Inflammatory macrophage treated with lipopolysaccharide for 4 hours (primary cell): ENCODE measurements at places on chromosomes 13 and 19.

GRCh38 chr19:55877211-55877610 is 40.9 kb downstream of the NLRP4 start:
- DNase-seq = no peak

GRCh38 chr19:7618771-7619510 is 10.4 kb downstream of the XAB2 start:
- no peak for DNase-seq

DNA sequence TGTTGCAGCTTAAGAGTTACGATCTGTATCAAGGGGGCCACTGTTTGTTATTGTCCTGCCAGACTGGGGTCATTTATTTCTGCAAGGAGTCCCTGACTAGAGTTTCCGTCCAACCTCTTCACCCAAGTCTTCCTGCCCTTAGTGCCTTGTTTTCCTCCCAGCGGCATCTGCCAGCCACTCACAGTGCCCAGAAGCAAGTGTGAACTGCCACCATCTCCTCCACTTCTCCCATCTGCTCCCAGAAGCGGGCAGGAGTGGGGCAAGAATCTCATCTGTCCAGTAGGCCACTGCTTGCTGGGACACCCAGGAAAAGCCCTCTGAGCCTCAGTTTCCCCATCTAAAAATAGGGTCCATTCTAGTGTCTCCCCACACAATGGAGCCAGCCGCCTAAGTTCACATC is 4.0 kb downstream of the NOVA2 start:
- no peak for DNase-seq

- peak; percentile 35 for DNase-seq
Observed at GRCh38 chr19:53158119-53158656, 665 bp downstream of the ZNF347 start.

GRCh38 chr19:1823539-1824251 is 11.6 kb upstream of the ATP8B3 start:
- DNase-seq = no peak

DNA sequence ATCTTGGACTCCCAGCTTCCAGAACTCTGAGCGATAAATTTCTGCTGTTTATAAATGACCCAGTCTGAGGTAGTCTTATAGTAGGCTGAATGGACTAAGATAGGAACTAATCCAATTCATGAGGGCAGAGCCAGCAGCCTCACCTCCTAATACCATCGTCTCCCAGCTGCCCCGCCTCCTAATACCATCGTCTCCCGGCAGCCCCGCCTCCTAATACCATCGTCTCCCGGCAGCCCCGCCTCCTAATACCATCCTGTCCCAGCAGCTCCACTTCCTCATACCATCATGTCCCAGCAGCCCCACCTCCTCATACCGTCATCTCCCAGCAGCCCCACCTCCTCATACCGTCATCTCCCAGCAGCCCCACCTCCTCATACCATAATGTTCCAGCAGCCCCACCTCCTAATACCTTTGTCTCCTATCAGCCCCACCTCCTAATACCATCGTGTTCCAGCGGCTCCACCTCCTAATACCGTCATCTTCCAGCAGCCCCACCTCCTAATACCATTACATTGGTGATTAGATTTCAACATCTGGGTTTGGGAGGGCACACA is 2.4 kb upstream of the ARGLU1 start:
- peak; percentile 63 for DNase-seq

- no peak for DNase-seq
Observed at GRCh38 chr13:97225533-97225932, 3.4 kb downstream of the MBNL2 start.

GRCh38 chr13:90686442-90686841 is 661.0 kb upstream of the MIR17HG start:
- peak; percentile 55 for DNase-seq

DNA sequence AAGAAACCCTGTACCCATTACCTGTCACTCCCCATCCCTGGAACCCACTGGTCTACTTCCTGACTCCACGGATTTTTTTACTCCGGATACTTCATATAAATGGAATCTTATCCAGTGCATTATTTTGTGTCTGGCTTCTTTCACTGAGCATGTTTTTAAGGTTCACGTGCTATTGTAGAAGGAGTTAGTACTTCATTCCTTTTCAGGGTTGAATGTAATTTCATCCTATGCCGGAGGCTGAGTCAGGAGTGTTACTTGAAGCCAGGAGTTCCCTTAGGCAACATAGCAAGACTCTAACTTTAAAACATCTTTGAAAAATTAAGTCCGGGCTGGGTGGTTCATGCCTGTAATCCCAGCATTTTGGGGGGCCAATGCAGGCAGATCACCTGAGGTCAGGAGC is 17.9 kb upstream of the ELAVL1 start:
- DNase-seq = no peak

DNA sequence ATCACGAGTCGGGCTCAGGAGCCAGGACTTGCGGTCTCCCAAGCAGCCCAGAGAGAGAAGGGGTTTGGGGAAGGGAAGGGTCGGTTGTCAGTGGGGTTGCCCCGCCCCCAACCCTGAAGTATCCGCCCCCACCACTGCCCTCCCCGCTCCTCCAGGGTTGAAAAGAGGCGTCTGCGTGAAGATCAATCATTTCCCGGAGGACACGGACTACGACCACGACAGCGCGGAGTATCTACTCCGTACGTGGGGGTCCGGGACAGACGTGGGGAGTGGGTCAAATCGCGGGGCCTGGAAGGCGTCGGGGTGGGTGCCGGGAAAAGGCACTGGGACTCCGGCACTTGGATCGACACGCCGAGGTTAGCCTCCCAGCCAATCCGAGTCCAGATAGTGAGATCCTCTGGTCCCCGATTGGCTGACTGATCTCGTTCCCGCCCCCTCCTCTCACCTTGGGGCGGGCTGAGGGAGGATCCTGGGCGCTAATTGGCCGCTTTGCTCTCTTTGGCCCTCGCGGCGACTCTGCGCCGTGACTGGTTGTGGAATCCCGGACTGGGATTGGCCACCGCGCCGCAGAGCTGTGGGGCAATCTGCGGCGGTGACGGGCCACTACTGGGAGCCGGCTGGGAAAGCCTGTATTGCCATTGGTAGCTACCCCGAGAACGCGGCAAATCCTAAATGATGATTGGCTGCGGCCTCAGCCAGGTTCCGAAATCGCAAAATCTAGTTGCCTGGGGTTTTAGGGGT is 13.3 kb upstream of the CACNG6 start:
- DNase-seq = peak; percentile 55

- no peak for DNase-seq
Observed at GRCh38 chr19:42596391-42597072, 1.8 kb upstream of the CEACAM8 start.

DNA sequence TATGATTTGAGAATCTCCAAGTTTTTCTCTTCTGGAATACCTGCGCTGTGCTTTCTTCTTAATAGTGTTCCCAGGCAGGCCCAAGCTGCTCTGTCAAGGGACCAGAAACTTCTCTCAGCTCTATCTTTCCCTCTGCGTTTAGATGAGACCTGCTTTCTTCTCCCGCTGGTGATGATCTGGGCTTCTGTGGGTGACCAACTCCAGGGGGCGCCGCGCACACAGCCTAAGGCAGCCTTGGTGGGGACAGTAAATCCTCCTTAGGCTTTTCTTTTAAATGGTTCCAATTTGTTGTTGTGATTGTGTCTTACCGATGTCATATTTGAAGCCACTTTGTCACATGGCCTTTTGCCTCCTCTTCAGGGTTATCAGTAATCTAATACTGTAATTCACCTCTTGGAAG is 439.4 kb upstream of the KLF12 start:
- DNase-seq = no peak

DNA sequence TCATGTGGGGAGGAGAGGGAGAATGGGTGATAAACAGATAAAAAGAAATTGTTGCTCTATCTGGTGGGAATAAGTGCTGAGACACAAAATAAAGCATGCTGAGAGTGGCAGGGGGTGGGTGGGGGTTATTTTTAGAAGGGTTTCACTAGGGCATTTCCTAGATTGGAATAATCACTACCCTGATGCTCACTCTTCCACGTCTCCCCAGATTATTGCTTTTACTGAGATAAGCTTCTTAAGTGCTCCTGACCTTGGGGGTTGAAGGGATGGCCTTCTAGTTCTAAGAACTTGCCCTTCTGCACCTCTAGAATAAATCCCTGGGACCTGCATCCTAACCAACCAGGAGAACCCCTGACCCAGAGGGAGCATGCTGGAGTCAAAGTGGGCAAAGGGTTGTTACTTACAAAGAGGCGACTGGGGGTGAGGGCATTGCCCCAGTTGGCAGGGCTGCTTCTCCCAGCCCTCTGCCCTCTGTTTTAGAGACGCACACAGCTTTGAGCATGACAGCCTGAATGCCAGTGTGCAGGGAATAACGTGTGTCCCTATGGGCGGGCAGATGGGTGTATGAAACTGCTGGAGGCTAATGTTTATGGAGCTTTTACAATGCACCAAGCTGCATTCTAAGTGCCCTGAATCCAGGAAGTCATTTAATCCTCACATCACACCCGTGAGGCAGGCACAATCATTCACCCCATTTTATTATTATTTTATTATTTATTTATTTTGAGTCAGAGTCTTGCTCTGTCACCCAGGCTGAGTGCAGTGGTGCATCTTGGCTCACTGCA is 743 bp downstream of the RDH8 start:
- DNase-seq = no peak

- DNase-seq = no peak
Observed at GRCh38 chr13:27641711-27642502, 20.2 kb downstream of the POLR1D start.

DNA sequence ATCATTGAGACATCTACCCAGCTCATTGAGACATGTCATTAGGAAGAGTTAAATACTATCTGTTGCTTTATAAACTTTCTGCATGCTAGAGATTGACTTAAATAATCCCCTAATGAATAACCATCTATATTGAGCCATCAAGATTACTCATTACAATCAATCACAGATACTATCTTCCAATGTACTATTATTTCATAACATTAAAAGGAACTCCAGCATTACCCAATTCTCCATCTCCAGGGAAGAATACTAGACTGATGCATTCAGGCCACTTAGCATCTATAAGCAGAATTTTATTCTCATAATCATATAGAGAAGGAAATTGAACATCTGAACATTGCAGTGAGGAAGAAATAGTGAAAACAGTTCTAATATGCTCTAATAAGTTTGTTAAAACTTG is 8.0 kb downstream of the EPSTI1 start:
- peak; percentile 71 for DNase-seq

DNA sequence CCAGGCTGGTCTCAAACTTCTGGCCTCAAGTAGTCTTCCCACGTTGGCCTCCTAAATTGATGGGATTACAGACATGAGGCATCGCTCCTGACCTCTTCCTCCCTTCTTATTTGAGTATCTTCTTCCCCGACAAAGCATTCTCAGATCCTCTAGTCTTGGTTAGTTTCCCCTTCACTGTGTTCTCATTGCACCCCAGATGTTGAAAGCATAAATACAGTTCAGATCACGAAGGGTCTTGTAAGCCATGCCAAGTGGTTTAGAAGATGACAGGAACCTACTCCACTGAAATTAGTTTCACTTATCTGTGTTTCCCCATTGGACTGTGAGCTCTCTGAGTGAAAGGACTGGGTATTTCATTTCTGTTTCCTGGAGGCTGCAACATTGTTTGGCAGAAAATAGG is 100.7 kb downstream of the DGKH start:
- DNase-seq = peak; percentile 82

DNA sequence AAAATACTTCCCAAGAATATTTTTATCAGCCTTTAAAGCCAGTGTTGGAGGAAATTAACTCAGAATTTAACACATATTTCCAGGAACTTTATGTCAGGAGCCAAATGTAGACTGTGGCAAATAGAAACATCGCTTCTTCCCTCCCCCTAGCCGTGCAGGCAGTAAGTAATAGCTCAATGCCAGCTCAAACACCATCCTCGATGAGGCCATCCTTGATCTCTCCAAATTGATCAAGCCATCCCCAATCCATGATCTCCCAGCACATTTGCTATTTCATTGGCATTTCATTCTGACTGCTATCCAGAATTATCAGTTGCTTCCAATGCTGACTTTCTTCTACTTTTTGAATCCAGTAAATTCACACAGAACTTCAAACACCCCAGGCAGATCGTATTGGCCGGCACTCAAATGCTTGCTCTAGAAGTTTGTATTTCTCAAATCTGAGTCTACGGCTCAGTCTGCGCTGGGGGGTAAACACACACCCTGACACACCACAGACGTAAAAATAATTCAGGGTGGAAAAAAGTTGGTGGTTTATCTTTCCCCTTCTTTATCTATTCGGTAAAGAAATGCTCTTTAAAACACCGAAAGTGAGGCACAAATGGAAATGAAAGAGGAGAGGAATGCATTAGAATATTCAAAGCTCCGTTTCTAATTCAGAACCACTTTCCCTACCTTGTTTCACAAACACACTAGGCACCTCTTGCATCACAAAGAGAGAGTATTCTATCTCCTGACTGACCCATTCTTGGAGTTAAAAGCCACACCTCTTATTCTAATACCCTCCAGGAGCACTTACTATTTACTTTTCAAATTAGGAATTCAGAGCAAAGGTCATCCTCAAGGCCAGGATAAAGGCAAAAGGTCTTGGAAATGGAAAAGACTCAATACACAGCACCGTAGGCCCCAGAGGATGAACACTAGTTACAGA is 991 bp downstream of the OBI1 start:
- DNase-seq = peak; percentile 47

- DNase-seq = no peak
Observed at GRCh38 chr13:41182231-41182630, 12.1 kb downstream of the KBTBD7 start.

- DNase-seq = no peak
Observed at GRCh38 chr19:31656507-31656906, 307.3 kb upstream of the TSHZ3 start.

GRCh38 chr13:108525827-108526226 is 103.6 kb upstream of the MYO16 start:
- DNase-seq = no peak

DNA sequence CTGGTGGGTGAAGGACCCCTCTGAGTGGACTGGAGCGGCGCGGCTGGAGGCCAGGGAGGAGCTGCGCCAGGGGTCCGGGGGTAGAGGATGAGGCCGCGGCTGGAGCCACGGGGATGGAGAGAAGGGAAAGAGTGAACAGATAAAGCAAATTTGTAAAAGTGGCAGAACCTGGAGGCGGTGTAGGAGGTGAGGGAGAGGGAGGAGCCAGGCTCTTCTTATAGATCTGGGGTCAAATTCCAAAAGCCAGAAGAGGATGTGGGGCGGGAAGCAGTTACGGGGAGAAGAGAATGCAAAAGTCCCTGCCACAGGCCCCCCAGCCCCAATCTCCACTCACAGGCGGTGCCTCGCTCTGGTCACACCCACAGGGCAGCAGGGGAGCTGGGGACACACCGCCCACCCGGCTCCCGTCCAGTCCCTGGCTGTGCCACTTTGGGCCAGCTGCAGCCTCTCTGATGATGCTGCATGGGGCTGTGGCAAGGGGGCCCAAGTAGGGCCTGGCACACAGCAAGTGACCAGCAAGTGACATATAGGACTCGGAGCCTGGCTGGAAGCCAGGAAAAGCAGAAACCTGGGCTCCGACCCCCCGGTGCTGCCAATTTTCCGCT is 11.1 kb downstream of the LRRC4B start:
- DNase-seq = no peak

DNA sequence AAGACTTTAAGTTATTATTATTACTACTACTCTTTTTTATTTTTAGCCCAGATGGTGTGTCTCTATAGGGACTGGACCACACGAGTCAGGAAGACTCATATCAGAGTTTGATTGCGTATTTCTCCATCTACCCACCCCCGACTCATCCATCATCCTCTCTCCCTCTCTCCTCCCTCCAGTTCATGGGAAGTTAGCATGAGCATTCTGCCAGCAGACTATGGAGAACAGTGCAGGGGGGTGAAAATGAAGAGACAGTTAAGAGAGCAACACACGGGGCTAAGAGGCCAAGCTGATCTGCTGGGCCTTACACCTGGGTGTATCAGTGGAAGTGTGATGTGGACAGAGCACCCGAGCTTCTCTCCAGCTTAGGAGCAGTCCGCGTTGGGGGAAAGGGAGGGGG is 95.0 kb downstream of the UQCRFS1 start:
- DNase-seq = no peak
